A549 (cell line): ENCODE measurements at places on chromosomes 7 and 10. TPM values are rescaled to one million over a fixed set of nuclear protein-coding genes. Genes with fewer than 3 reads are reported as not detected.

ARHGAP22 gene
- polyA plus RNA-seq = 3.0 to 3.7 TPM (median 3.2 TPM) in 3 replicates

BZW2 gene
- polyA plus RNA-seq = 72.4 to 83.4 TPM (median 76.5 TPM) in 3 replicates

CYP2C19 gene
- polyA plus RNA-seq = 0.05 TPM in 1 of 3 replicates, not detected in the others

STAG3 gene
- 0.50 to 0.66 TPM (median 0.55 TPM) in 3 replicates for polyA plus RNA-seq

PRSS37 gene
- polyA plus RNA-seq = not detected in 3 replicates

TMEM229A gene
- polyA plus RNA-seq = not detected in 3 replicates

USP6NL gene
- 10.4 to 11.7 TPM (median 10.6 TPM) in 3 replicates for polyA plus RNA-seq

NDUFB8 gene
- polyA plus RNA-seq = 324 to 355 TPM (median 333 TPM) in 3 replicates

TMEM270 gene
- not detected in 3 replicates for polyA plus RNA-seq

IGFBP3 gene
- 153 to 187 TPM (median 159 TPM) in 3 replicates for polyA plus RNA-seq
